ENCODE measurements at places on chromosomes 1 and 21. TPM values are rescaled to one million over a fixed set of nuclear protein-coding genes. Genes with fewer than 3 reads are reported as not detected.
A peak's percentile ranks its signal among the peaks of the same experiment; 100 is the strongest.

The CCDC185 gene
- total RNA-seq = not detected

The ESRRG gene
- total RNA-seq = 37.3 TPM

The OR2AK2 gene
- not detected for total RNA-seq

The LRRC40 gene
- total RNA-seq = 11.2 TPM

The CAMK1G gene
- 0.11 TPM for total RNA-seq

The LCE2B gene
- not detected for total RNA-seq

The HUNK gene
- 0.81 TPM for total RNA-seq

The CELA2A gene
- 0.95 TPM for total RNA-seq

DNA sequence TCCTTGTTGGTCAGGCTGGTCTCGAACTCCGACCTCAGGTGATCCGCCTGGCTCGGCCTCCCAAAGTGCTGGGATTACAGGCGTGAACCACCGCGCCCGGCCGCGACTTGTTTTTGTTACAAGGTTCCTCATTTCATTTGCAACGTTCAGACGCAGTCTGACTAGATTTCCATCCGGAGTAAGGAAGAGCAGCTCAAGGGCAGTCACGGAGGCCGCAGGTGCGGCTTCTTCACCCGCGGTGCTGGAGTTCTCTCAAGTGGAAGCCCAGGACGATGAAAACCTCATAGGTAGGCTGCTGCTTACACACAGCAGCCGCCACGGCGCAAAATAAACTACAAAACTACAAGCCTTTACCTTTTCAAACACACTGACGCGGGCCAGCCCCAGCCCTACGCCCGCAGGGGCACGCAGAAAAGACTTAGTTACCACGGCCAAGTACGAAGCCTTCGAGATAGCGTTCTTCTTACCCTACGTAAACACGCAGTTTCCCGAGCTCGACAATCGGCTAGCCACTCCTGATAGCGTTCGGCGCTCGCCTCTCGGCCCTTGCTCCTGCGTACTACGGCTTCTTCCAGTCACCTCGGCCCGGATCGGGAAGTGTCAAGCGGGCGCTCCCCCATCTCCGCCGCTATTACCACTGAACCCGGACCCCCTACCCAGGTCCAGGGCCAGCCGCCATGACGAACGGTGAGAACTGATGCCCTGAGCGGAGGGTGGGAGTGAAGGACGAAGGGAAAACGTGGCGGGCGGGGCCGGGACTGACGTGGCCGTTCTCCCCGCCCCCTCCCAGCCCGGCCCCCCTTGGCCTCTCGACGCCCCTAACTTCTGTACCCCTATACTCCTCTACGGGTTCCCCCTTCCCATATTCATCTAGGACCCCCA, at the start of gene TMEM167B:
Gene TMEM167B (plus strand): TSS at position 569 of the 882 bp plus-strand sequence. CDS start 109 bp downstream, at position 678.
- DNase-seq = peak; percentile 88

DNA sequence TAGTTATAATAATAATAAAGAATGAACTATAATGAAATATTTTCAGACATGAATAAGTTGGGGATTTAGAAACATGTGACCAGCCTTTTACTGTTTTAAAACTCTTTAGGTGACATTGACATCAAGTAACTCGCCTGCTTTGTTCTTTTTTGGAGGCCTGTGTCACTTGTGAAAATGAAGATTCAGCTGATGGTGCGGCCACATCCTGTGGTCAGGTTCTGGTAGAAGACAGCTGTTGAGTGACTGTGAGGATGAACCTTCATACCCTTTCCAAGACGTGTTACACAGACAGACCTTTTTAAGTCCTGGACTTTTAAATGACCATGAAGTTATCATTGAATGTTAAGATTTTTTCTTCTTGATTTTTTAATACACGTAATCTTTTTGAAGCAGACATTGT, 10.3 kb downstream of the UTS2 start:
- no peak for DNase-seq

DNA sequence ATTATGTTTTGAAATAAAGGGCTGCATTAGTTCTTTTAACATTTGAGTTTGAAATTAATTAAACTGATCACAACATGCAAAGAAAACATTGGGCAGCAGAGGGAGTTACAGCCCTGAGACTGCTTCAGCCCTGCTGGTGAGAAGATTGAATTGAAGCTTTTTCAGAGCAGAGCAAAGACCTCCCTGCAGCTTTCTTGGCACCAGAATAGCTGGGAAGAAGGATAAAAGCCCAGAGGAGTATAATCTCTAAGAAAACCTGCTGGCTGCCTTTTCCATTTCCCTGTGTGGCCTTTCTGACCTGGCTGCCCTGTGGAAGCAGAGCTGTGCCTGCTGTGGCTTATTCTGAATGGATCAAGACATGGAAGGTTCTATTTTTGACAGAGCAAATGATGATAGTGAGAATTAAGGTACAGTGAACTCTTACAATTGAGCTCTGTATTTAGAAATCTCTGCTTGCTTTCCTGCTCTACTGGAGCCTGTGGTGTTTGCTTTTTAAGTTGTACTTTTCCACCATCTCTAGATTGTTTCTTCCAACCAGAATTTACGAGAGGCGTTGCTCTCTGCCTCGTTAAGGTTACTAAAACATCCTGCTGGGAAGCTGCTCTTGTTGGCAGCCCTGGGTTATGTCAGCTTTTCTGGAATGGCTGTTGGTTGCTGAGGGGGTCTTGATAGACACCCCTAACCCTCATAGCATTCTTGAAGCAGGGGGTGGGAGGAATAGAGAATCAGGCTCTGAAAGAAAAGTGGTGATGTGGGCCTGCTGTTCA, 9.9 kb downstream of the SNRPE start:
- peak; percentile 63 for DNase-seq

DNA sequence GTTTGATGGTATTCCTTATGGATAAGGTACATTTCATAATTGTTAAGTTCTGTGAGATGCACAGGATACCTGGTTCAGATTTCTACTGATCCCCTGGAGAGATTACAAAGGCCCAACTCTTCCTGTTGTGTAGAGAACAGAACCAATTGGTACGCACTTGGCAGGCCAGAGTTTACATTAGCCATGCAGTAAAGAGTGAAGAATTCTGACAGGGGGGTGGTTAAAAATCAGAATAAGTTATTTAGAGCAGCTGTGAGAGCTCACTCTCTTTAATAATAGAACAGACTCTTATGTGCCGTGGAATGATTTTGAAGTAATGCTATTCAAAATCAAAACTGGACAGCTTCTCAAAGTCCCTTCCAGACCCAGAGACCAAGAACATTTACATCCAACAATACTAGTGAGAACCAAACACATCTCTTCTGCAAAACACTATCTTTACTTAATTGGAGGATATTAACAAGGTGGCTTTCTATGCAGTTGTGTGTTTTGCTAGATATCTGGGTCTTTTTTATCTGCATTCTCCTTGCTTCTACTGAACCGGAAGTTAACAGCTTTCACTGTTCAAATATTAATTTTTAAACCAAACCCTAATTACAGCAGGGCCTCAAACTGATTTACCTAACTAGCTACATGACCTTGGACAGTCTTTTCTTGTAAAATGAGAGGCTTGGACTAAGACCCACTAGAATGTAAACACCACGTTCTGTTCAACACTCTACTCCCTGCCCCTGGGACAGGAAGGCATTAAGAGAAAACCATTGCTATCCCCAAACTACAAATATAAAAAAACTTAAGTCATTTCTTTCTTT, 4.0 kb downstream of the USP24 start:
- DNase-seq = no peak

GRCh38 chr1:230085178-230085515, 18.1 kb downstream of the GALNT2 start:
- no peak for DNase-seq

GRCh38 chr1:166167572-166167925, 748 bp upstream of the FAM78B start:
- DNase-seq = no peak

DNA sequence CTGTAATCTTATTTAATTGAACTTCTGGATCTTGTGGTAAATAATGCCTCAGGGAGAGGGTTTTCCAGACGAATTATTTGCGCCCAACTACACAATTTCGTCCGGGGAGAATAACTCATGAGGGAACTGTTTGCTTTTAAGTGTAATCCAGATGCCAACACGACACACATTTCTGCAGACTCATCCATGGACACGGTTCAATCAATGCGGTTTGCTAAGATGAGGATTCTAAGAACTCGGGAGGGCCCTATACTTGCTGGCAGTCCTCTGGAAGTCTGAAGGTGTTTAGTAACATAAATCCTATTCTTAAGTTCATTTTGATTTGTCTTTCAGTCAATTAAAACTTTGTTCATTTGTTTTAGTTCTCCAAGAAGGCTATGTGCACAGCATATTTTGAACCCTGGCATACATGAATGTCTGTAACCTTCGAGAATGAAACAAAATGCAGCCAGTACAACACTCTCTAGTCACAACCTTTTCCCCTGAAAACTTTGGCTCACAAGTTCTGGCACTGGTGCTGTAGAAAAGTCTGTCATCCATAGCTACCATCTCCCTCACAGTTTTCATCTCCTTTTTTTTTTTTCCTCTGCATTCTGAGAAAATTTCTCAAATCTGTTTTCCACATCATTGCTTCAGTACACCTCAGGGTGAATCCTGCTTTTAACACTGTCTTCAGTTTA, 38.8 kb downstream of the DIPK1A start:
- no peak for DNase-seq

DNA sequence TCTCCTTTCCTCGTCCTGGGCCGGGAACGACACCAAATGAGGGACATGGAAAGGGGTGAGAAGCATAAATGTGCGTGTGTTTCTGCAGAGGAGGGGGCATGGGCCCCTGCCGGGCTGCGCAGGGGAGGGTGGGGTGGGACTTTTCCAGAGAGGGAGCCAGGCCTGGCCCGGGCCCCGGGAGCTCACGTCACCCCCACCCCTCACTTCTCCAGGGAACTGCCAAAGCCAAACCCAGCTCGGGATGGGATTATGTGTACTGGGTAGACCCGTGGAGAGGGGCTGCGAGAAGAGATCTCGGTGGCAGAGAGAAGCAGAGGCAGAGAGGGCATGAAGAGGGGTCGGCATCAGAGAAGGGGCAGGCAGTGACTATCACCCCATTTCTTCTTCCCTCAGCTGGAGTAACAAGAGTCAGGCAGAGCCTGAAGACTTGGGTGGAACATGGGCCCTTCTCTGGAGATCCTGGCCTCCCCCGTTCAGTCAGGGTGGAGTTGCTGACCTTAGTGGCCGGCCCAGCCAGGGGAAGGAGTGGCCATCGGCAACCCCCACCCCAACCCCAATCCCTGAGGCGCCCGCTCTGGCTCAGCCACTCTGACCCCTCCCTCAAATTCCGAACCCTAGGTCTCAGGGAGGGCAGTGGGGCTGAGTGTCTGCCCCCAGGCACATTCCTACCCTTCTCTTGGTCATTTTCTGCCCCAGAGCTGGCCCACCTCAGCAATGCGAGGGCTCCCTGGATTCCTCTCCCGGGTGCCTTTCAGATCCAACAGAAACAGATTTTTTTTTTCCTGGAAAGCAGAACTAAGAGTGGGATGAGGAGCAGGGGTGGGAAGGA, 1.2 kb downstream of the ADAMTSL4 start:
- no peak for DNase-seq

DNA sequence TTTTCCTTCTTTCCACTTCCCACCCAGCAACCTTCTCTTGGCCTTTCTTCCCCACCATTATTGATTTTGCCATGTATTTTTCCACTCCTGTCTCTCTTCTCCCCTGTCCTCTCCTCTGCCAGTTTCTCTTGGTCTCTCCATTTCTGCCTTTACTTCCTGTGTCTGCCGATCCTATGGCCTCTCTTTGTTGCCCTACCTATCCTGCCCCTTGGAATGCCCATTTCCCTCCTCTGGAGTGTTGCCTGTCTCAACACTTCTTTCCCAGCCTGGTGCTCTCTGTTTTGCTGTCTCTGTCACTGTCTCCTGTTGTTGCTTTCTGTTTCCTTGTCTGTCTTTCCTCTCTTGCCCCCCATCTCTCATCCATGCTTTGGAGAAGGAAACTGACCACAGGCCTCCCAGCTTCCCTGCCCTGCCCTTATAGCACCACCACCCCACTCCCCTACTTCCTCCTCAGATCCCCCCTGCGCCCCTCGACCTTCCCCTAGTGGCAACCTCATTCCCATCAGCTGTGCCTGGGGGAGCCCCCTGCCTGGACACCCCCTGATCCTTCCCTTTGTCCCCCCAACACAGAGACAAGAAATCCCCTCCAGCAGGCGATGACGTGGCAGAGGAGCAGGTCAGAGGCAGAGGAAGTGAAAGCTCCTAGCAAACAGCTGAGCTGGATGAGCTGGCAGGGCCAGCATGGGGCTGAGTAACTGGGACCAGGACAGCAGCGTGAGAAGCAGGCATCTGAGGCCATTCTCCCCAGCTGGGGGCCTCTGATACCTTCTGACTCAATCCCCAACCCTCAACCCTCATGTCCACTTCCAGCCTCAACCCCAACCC, 6.6 kb upstream of the ETV3L start:
- peak; percentile 23 for DNase-seq

- DNase-seq = no peak
Measured at GRCh38 chr1:159239551-159240220, 35.0 kb downstream of the ACKR1 start.

GRCh38 chr1:193438771-193439170, 252.4 kb upstream of the B3GALT2 start:
- no peak for DNase-seq

- no peak for DNase-seq
Measured at GRCh38 chr1:19756480-19756879, 43.2 kb downstream of the TMCO4 start.
